Stimulated activated CD4-positive, alpha-beta T cell treated with anti-CD3 and anti-CD28 coated beads, Interleukin-4, amount 100 ng/mL, for 24 hours (primary cell): ENCODE measurements at places on chromosomes 2 and 18.

GRCh38 chr2:204277226-204277625 lies 268.0 kb upstream of the PARD3B start:
- no peak for DNase-seq

- no peak for DNase-seq
Observed at GRCh38 chr2:22855081-22855480, 529.9 kb upstream of the KLHL29 start.

DNA sequence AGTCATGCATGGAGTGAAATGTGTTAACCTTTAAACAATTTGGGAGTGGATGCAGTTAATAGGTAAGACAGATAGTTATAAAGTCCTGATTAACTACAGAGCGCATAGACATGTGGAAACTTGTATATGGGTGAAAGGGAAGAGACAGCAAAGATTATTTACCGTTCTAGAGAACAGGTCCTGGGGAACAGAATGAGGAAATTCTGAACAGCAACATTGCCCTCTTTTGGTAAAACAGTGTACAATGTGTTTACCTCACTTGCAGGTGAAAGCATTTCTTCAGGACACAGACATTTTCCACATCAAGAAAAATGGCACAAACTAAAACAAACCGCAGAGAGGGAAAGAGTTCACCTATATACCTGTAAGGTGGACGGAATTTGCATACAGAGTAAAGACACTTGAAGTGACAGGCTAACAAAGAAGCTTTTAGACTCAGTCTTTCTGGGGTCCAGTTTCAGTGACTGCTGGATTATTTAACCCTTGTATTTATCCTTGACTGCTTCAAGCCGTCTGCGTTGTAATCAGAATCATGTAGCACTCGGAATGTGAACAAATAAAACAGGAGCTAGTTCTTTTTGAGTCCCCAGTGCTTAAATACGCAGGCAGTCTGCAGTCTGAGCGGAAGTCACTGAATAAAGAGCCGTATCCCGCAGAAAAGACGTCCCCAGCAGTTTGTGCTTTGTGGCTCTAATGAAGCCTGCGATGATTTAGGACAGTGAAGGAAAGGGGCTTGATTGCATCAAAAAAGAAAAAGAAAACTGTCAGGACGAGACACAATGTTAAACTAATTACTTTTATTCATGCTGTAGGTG lies 364.8 kb upstream of the GALNT5 start:
- DNase-seq, result no peak

DNA sequence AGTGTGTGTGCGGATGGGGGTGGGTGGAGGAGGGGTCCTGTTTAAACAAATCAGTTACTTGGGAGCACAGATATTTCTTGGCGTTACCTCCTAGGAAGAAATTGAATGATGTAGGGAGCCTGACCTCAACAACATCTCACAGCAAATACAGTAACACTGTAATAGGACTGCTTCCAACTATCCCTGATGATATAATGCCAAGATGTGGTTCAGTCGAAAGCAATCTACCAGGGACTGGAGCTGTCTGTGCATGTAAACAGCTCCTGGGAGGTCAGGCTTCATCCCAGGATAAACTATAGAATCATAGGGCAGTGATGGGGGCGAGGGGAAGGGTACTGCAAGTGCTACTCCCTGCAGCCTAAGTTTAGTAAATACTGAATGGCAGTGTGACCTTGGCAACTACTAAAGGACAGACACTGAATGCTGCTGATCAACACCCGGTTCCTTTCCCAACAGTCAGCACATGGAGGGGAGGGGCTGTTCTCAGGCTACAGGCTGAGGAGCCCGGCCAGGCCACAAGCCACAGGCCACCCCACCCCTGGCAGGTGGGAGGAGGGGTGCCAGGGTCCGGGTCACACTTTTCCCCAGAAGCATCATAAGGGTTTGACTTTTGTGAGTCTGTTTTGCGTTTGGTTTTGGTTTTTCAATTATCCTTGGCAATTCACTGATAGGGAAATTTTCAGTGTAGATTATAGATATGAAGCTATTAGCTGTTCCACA lies 85.3 kb upstream of the ZNF397 start:
- no peak for DNase-seq

DNA sequence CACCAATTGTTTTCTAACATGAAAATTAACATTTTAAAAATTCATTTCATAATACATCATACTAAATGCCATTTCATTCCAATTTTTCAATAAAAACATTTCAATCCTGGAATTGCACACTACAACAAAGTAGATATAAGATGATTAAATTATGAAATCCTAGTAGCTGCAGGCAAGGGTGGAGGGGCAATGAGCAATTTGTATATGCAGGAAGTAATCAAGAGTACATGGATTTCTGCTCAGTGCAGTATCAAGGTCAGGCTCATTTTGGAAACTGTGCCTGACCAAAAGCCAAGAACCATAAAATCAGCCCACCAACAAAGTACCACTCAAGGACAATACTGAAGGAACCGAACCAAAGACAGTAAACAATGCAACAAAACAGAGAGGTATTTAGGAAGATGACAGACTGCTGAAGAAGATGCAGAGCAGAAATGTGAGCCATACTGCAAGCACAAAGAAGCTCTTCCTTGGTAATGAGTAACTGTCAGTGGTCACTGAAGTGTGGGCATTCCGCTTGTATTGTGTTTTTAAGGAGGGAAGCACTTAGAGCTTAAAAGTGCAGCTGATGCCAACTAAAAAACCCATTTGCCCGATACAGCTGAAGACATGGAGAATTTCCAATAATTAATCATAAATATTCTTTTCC lies 34.5 kb upstream of the DSEL start:
- no peak for DNase-seq

DNA sequence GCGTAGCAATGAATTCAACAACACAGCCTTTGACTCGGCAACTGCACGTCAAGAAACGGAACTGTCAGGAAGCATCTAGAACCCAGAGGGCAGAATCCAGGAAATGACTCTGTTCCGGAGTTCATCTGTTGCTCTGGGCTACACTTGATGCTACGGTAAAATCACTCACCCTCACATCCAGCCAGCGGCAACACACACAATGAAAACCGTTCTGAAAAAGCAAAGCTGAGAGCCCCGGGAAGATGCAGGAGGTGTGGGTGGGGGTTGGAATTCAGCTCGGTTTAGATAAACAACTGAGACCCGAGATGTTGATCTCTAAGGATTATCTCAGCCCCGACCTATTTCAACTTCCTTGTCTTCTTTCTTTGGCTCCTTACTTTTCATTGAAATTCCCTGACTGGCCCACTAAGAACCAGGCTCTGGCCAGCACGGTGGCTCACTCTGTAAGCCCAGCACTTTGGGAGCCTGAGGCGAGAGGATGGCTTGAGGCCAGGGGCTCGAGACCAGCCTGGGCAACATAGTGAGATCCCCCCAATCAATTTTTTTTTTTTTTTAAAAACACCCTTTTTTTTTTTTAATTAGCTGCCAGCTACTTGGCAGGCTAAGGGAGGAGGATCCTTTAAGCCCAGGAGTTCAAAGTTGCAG lies 13.3 kb upstream of the RAB17 start:
- peak; percentile 48 for DNase-seq

DNA sequence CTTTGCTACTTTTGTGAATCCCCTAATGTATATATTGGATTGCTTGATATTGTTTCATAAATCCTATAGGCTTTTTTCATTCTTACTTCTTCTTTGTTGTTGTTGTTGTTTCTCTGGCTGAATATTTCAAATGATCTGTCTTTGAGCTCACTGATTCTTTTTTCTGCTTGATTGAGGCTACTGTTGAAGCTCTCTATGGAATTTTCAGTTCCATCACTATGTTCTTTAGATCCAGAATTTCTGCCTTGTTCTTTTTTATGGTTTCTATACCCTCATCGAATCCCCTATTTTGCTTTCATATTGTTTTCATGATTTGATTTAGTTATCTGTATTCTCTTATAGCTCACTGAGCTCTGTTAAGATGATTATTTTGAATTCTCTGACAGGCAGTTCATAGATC lies 24.6 kb upstream of the RASGRP3 start:
- DNase-seq, result no peak

DNA sequence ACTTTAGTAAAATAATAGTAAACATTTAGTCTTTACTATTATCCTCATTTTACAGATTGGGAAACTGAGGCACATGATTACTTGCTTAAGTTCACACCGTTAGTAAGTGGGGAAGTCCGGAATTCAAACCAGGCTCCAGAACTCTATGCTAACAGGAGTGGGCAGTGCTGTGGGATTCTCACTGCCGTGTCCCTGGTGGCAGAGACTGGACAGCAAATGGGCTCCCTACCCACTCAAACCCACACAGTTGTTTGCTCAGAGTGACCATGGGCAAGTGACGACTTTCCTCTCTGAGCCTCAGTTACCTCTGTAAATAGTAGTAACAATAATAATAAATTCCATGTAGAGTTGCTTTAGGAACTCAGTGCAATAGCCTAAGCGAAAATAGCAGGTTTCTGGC lies 24.0 kb downstream of the MAIP1 start:
- DNase-seq, result no peak

DNA sequence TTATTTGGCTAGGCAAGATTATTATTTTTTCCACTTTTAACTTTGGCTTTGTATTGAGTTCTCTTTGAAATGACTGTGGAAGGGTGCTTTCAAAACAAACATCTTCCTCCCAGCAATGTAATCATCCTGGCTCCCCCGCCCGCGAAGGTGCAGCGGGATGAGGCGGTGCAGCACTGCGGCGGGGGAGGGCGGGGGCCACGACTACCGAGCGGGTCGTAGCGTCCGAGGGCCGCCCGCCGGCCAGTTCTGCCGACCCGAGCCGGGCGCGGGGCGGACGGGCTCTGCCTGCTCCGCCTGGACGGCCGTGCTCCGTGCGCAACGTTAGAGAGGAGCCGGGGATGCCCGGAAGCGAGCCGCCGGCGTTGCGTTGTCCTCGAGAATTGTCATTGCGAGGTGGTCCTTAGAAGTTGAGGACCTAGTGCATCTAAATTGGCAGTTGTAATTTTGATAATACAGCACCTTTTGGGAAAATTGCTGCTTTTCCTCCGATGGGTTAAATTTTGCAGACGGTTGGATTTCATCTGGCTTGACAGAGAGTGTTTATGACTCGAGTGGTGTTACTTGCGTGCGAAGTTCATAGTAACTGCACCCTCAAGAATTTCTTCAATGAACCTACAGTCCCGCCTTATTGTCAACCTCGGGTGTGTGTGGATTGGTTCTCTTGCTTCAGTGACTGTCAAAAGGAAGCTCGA lies 1.1 kb downstream of the EPC2 start:
- peak; percentile 70 for DNase-seq

DNA sequence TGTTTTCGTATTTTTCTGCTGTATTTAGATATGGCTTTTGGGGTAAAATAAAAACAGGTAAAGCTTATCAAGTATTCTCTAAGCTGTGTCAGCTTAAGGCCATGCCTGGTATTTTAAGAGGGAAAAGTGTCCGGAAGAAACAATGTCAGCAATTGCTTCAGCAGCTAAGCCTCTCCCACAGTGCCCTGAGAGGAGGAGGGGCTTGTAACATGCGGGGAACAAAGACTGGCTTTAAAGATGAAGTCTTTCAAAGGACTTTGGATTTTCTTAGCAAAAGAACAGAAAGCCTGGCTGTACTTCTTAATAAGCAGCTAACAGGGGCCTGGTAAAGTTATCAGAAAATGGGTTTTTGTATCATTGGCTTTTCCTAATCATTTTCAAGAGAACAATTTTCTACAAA lies 102.8 kb downstream of the PXDN start:
- no peak for DNase-seq

GRCh38 chr2:231411831-231412617 lies 16.5 kb downstream of the B3GNT7 start:
- peak; percentile 55 for DNase-seq

GRCh38 chr2:67922080-67922785 lies 140.6 kb downstream of the C1D start:
- DNase-seq, result no peak

- no peak for DNase-seq
Observed at GRCh38 chr2:128348701-128349100, 30.0 kb upstream of the HS6ST1 start.

DNA sequence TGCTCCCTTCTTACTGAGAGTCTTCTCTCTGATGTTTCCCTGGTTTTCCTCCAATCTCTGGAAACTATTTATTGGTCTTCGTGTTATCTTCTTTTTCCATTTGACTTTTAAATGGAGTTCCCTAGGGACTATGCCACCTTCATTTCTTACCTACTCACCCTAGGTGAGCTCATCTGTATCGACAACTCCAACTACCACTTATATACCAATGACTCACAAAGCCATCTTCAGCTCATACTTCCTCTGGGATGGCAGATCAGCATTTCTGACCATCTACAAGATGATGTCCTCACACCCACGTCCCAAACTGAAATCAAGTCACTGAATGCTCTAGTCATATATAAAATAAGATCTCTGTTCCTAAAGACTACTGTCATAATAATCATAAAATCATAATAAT lies 40.6 kb downstream of the CFAP210 start:
- DNase-seq, result no peak

DNA sequence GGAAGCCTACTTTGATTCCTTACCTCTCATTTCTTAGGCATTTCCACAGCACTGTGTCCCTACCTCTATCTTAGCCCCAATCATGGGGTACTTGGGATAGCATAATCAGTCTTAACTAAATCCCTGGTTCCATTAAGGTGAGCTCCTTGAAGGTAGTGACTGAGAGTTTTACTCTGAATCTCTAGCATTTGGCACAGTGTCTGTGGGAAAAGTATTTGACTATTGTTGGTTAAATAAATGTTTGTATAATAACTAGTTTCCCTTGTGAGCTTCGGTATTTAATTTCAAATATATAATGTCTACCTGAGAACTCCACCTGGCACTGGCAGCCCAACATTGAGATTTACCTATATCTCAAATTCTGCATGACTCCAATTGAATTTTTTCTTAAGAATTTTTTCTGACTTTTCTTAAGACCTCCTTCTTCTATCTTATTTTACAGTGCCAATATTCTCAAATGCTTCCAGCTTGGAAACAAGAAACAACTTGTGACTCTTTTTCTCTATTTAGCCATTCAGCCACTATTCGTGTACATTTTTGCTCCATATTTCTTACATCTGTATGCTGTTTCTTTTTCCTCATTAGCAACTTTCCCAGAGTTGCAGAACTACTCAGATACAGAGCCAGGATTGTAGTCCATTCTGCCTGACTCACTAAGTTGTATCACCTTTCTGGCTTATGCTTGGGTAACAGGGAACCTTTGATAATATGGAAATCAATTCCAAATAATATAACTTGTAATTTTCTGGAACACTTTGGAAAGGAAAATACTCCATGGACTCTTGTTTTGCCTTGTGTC lies 214.0 kb upstream of the NT5C1B start:
- no peak for DNase-seq

- DNase-seq, result no peak
Observed at GRCh38 chr18:56060967-56061541, 473.1 kb upstream of the TCF4 start.

DNA sequence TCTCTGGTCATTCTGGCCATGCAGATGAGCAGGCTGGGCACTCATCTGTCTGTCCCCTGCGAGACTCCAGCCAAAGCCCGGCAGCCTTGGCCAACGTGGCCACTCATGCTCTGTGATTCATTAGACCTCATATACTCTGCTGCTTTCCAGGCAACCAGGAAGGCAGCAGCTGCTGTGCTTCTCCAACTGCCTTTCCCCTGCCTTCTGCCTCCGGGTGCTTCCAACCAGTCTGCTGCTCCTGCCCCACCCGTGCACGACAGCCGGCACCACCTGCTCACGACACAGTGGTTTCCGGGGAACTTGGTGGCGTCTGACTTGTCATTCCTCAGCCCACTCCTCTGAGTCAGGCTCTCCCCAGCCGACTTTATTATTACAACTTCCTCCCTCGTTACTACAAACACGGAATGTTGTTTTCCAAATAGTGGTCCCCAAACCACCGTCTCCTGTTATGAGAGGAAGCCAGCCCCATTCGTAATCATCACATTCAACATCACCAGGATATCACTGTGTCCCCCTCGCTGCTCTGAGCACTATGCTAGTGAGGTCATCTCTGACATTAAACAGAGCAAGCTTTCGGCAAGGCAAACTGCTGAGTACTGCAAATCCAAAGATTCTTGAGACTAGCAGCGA lies 392.4 kb downstream of the ALK start:
- DNase-seq, result peak; percentile 15
